ENCODE measurements at places on chromosomes 16 and 17.

GRCh38 chr17:12020642-12021622 is at the start of gene MAP2K4:
Gene MAP2K4 (plus strand): TSS chr17:12020877. CDS start chr17:12020887, 10 bp downstream.
- peak; percentile 95 for DNase-seq

GRCh38 chr17:41773731-41774193 is 12.7 kb downstream of the JUP start:
- DNase-seq: no peak

- DNase-seq: no peak
Observed at GRCh38 chr16:2329532-2329931, 11.0 kb downstream of the ABCA3 start.

- DNase-seq: peak; percentile 82
Observed at GRCh38 chr17:27481327-27481726, 25.1 kb downstream of the KSR1 start.

DNA sequence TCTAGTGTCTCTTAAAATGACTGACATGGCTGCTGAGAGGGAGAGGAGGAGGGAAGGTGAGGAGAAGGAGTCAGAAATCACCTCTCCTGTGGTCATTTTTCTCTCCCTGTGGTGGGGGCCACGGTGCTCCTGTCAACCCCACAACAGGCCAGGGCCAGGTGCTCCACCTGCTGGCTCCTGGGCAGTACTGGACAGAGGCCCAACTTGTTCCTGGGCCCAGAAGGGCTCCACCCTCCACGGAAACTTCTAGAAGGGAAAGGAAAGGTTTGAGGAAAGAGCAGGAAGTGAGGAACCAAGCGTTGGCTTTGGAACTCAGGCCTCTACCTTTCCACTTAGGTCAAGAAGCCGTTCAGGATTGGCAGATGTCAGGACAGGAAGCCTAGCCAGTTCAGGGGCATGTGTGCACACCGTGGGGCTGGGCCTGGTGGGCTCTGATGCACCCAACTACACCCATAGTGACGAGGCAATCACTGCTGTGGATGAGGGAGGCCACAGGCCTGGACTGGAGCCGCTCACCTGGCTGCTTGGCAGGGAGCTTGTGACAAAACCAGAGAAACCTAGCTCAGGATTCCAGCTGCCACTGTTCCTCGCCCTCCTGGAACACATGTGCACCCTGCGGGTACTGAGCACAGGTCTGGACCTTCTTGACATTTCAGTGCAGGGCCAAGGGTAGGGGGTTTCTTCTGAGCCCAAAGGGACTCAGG is 36.1 kb downstream of the WNT3 start:
- peak; percentile 19 for DNase-seq

GRCh38 chr17:73914536-73915274 is 270.5 kb upstream of the SDK2 start:
- no peak for DNase-seq

- no peak for DNase-seq
Observed at GRCh38 chr17:77798481-77798880, 160.0 kb upstream of the TNRC6C start.

DNA sequence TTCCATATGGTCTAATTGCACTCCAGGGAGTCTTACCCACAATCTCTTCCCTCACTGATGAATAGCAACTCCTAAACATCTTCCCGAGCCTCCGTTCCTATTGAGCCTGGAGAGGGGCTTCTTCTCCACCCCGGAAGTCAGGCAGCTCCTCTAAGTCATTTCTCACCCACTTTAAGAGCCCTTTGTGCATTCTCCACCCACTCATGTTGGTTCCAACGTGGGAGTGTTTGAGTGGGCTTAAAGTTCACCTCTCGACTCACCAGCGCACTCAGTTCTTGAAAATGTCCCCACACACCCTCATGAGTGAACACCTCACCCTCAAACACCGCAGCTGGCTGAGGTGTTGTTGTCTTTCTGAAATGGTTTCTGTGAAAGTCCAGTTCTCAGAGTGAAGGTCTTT is 67.6 kb downstream of the TMEM114 start:
- DNase-seq: no peak

DNA sequence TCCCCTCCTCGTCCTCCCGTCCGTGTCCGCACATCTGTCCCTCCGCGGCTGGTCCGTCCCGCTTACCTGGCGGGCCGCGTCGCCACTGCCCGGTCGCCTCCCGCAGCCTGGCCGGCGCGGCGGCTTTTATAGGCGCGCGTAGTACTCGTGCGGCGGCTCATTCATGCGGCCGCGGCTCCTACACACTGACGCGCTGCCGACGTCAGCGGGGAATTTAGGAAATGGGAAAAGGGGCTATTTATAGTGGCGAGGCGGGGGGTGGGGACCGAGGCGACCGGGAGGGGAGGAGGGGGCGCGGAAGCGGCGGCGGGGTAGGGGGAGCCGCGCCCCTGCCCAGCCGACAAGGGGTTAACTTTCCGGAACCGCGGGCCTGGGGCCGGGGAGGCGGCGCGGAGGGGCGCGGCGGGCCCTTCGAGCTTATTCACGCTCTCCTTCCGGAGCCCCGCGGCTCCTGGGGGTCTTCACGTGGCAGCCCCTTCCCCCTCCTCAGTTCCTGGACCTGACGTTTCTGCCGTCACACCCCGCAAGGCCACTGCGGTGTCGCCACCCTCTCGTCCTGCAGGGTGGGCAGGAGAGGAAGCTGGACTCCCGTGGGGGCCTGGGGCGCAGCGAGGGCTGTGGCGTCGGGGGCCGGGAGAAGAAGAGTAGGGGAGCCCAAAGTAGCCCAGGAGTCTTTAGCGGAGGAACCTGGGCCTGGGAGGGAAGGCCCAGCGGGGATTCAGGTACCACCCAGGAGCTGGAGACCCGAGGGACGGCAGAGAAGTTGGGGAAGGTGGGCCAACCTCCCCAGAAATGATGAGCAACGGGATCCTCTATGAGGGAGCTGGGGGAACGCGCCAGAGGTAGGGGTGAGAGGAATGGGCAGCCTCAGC is 3.6 kb upstream of the HIC1 start:
- no peak for DNase-seq

DNA sequence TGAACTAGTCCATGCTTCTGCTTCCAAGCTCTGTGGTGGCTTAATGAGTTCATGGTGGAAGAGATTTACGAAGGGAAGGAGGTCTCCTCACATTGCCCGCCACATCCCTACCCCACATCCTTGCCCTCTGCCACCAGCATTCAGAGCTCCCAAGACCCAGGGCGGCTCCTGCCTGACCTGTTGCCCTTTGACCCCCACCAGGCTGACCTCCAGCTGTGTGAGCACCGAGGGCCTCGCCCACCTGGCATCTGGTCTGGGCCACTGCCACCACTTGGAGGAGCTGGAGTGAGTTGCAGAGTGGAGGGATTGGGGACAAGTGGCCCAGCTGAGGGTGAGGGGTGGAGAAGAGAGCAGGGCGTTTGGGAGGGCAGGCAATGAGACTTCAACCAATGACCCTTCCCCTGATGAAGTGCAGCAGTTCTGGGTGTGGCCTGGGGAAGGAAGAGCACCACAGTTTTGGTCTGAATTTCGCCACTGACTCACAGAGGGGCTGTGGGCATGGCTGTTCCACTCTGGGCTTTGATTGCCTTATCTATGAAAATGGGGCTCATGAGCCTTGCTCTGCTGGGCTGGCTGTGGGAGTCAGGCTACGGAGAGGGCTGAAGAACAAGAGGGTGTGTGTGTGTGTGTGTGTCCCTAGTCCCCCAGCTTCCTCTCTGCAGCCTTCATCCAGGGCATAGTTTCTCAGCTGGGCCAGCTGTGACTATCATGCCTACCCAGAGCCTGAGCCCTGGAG is 22.6 kb upstream of the CPNE2 start:
- DNase-seq: no peak

GRCh38 chr17:60231234-60231633 is 81.5 kb downstream of the CA4 start:
- DNase-seq: peak; percentile 19

GRCh38 chr17:7215136-7215638 is 4.4 kb downstream of the DLG4 start:
- DNase-seq: no peak

DNA sequence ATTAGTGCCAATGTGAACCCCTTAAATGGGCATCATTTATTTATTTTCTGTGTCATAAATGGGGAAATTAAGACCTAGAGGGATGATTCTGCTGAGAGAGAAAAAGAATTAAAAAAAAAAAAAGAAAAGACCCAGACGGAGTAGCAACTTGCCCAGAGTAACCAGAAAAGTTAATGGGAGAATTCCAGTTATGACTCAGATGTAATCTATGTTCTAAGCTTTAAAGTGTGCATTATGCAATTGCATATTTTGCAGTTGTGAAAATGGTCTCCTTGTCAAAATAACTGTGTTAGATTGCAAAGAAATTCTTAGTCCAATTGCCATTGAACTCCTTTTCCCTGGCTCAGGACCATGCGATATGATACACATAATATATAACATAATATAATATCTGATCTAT is 38.6 kb upstream of the TBX2 start:
- DNase-seq: no peak

DNA sequence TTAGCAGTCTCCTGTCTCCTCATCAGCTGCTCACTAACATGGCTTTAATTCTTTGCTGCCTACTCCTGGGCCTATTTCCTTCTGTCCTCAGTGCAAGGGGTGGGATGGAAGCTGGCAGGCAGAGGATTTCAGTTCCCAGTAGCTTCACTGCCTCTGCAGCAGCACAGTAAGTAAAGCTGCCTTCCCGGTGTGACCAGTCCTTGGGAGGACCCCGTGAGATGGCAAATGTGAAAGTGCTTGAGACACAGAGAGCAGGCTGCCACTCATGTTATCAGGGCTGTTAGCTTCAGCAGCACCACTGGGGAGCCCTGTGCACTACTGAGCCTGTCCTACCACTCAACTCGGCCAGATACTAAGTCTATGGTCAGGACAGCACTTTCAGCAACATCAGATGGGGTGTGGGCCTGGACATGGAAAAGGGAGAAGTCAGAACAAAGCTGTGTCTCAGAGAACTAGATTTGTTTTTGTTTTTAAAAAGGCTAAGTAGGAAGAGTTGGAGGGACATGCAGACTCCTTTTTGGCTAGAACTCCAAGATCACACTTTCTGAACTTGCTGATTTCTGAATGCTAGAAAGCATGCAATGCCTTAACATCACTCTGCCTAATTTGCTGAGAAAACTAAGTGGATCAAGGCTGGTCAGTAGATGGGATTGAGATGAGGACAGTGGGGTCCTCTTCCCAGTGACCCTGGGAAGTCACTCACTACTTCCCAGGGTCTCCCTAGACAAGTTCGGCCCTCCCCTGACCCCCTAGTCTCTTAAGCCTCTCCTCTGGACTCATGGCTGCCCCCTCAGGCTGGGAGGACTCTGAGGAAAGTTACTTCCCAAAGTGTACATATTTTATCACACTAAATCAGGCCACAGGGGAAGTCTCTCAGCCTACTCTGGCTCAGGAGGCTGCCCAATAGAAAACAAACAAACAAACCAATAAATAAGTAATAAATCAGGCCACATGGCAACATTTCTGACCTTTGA is 1.1 kb downstream of the ACSF2 start:
- peak; percentile 44 for DNase-seq

- DNase-seq: no peak
Observed at GRCh38 chr16:50534091-50534490, 14.1 kb upstream of the NKD1 start.

DNA sequence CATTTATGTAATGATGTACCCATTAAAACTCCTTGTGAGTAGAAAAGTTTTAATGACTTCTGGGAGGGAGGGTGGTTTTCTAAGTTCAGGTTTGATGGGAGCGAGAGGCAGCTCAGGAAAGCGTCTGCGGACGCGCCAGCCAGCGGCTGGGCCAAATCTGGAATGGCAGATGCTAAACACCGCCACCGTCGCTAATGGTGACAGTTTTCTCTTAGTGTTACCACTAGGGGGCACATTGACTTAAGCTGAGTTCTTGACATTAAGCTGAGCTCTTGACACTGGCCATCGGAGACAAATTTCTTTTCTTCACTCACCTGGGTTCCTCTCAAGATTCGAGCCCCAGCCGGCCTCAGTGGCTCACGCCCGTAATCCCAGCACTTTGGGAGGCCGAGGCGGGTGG is 6.7 kb downstream of the TRPV1 start:
- DNase-seq: peak; percentile 48

DNA sequence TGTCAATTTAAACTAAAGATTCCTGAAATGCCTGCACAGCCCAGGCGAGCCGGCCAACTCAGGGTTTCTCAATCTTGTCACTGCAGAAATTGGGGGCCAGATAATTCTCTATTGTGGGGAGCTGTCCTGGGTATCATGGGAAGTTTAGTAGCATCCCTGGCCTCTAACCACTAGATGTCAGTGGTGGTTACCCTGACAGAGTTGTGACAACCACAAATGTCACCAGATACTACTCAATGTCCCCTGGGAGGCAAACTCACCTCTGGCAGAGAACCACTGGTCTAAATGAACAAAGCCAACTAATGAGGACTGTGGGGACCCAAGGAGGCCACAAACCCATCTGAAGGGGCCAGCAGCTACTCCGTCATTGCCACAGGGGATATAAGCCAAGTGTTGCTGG is 90.9 kb downstream of the MYH11 start:
- peak; percentile 62 for DNase-seq

DNA sequence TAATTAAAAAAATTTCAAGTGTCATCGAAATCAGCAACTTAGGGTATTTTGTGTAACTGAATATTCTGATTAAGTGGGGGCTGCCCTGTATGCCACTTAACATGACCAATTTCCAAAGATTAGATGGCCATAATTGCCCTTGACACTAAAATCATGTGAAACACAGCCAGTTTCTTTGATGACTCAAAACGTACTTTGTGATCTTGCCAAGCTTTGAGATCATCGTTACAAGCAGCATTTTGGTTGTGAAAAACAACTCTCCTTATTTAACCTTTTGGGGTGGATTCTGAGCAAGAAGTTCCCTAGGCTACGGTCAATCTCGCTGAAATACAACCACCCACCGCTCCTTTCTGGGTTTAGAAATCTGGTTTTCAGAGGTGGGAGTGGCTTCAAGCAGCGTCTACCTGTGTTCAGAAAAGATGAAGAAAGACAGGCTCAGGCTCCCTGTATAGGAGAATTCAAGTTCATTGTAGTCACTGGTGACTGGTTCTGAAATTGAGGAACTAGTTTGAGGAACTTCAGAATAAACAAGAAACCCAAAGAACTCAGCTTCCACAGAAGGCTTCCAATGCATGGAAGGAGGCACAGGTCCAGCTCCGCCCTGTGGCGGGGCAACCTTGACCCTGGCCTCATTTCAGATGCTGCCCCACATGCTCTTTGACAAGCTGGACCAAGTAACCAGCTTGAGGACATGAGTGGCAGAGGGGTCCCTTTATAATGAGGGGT is 9.4 kb downstream of the MAP3K14 start:
- peak; percentile 92 for DNase-seq

DNA sequence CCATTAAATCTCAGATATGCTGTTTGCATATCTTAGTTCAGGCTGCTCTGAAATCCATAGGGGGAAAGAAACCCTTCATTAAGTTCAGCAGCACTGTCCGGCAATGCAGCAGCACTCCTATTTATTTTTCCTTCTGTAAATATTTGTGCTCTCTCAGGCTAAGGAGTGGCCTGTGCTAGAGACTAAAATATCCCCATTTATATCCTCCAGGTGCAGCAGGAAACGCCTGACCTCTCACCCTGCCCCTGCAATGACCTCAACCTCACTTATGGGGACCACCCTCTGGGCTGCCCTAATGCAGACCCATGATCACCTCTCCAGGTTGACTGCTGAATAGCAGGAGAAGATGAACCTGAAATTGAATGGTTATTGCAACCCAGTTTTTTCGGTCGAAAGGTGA is 165.0 kb upstream of the ELAC2 start:
- no peak for DNase-seq

- DNase-seq: peak; percentile 48
Observed at GRCh38 chr16:29808219-29808900, 2.0 kb downstream of the MAZ start.

- no peak for DNase-seq
Observed at GRCh38 chr16:67902831-67903230, 9.8 kb downstream of the PSKH1 start.

All from activated CD4-positive, alpha-beta T cell treated with anti-CD3 and anti-CD28 coated beads, Interleukin-10, Interleukin-2, amounts not matched to agents 100 ng/mL and 50 ng/mL, durations not matched to agents 16 hours and 8 hours (primary cell).